Iris pigment epithelial cell (primary cell): ENCODE measurements at places on chromosomes 16 and 17.

GRCh38 chr17:30519707-30520106 lies 42.5 kb downstream of the GOSR1 start:
- peak; percentile 92 for DNase-seq

GRCh38 chr16:66399031-66399430 lies 28.1 kb upstream of the BEAN1 start:
- peak; percentile 12 for DNase-seq

DNA sequence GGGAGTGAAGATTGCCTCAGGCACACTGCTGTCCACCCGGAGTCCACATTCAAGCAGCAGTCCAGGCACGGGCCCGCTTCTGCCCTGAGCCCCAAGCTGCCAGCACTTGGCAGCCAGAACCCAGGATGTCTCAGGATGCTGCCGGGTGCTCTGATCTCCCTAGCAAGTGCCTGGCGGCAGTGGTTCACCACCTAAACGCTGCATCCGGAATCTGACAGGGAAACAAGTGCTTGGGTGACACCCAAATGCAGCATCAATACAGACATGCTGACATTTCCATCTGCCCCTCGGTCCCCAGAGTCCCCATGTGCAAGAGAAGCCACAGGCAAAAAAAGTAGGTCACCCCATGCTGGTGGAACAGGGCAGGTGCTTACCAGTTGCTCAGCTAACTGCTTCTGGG lies 197.1 kb upstream of the RPL38 start:
- no peak for DNase-seq

DNA sequence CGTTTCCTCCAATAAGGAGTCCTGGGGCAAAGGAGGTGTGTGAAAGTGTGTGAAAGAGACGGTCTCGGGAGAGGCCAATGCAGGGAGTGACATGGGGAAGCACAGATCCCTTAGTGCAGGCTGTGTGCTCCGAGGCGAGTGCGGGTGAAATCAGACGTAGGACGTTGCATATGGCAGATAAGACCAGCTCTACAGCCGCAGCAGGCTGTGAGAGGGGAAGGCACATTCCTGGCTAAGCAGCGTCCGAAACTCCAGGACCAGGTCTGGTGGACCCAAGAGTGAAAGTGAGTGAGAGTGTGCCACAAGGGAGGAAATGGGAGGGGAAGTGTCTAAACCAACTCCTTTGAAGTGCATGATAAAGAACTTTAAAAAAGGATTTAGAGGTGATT lies 11.3 kb downstream of the POLR3K start:
- no peak for DNase-seq

DNA sequence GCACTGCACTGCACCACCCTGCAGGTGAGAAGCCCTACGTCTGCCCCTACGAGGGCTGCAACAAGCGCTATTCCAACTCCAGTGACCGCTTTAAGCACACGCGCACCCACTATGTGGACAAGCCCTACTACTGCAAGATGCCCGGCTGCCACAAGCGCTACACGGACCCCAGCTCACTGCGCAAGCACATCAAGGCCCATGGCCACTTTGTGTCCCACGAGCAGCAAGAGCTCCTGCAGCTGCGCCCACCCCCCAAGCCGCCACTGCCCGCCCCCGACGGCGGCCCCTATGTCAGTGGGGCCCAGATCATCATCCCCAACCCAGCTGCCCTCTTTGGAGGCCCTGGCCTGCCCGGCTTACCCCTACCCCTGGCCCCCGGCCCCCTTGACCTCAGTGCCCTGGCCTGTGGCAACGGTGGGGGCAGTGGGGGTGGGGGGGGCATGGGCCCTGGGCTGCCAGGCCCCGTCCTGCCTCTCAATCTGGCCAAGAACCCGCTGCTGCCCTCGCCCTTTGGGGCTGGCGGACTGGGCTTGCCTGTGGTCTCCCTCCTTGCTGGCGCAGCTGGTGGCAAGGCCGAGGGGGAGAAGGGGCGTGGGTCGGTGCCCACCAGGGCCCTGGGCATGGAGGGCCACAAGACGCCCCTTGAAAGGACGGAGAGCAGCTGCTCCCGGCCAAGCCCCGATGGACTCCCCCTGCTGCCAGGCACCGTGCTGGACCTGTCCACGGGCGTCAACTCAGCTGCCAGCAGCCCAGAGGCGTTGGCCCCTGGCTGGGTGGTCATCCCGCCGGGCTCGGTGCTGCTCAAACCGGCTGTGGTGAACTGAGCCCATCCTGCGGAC lies 14.2 kb downstream of the PAM16 start:
- DNase-seq: no peak

DNA sequence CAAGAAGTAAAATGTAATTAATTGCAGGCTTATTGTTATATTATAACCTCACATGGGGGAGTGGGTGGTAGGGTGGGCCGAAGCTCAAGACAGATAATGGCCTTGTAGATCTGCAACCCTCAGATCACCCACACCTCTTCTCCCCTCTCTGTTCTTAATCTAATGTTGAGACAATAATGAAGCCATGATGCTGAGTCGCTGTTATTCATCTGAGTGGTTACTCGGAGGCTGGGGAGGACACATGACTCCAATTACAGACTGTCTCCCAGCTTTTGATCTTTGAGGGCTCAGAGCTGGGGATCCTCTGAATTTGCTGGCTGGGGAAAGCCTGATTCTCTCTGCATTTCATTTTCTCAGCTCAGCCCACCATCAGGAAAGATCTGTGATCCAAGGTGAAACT lies 275.3 kb downstream of the SHISA9 start:
- no peak for DNase-seq

GRCh38 chr17:38698760-38699159 lies 6.3 kb upstream of the MLLT6 start:
- no peak for DNase-seq
